ENCODE measurements at places on chromosomes 16 and 17.
A peak's percentile ranks its signal among the peaks of the same experiment; 100 is the strongest.

DNA sequence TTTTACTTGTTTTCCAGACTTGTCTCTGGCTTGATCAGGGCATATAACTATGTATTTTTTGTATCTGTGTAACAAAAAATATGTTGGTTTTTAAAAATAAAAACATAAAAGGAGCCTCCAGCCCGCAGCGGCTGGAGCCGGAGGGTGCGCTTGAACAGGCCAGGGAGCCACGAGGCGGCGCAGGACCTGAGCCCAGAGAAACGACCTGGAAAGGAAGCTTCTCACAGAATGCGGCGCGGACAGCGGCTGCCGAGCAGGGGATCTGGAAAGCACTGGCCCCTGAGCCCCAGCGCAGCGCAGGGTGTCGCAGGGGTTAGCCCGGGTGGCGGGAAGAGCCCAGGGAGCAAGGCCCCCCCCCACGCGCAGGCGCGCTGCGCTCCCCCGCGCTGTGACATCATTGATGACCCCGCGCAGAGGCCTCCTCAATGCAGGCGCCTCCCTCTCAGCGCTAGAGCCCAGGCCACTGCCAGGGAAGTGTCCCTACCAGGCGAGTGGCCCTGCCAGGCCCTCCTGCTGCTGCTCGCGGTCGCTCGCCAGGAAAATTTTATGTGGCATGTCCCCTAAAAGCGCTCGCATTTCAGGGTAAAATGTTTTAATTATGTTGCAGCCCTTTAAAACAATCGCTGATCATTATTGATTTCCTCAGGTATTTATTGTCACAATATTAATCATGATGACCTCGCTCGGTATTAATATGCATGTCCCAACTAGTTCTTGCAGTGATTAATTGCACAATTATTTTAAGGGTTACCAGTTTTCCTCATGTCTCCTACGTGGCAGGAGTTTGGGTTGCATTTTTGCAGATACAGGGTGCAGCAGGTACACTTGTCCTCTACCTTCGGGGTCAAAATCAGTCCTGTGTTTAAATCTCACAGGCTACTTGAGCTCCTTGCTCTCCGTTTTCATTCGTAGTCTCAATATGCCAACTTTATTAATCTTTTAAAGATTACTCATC lies 134.2 kb downstream of the USP22 start:
- peak overlapping the region; percentile 73 for H3K4me3 ChIP-seq
- no peaks in the 10 kb centered on the region for H3K36me3 ChIP-seq
- H3K27ac ChIP-seq = peak overlapping the region; percentile 51
- peaks cover 11% of the 10 kb centered on the region for H3K4me1 ChIP-seq
- no peaks in the 10 kb centered on the region for H3K27me3 ChIP-seq

DNA sequence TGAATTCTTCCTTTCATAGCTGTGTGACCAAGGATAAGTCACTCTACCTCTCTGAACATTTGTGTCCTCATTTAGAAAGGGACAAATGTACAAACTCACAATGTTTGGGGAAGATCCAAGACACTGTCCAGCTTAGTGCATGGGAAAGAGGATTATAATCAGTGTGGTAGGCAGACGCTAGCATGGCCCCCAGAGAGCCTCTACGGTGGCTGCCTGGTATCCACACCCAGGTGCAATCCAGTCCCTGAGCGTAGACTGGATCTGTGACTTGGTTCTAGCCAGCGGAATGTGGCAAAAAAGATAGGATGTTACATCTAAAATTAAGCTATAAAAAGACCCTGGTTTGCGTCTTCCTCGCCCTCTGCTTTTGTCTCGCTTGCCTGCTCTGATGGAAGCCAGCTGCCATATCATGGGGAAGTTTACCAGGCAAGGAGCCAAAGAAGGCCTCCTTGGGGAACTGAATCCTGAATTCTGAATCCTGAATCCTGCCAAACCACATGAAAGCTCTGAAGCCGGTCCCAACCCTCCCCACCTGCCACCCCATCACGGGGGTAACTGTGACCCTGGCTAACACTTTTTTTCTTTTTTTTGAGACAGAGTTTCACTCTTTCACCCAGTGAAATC lies 51.7 kb downstream of the PLXDC1 start:
- H3K27me3 ChIP-seq = peaks cover 15% of the 10 kb centered on the region
- DNase-seq = no peak

DNA sequence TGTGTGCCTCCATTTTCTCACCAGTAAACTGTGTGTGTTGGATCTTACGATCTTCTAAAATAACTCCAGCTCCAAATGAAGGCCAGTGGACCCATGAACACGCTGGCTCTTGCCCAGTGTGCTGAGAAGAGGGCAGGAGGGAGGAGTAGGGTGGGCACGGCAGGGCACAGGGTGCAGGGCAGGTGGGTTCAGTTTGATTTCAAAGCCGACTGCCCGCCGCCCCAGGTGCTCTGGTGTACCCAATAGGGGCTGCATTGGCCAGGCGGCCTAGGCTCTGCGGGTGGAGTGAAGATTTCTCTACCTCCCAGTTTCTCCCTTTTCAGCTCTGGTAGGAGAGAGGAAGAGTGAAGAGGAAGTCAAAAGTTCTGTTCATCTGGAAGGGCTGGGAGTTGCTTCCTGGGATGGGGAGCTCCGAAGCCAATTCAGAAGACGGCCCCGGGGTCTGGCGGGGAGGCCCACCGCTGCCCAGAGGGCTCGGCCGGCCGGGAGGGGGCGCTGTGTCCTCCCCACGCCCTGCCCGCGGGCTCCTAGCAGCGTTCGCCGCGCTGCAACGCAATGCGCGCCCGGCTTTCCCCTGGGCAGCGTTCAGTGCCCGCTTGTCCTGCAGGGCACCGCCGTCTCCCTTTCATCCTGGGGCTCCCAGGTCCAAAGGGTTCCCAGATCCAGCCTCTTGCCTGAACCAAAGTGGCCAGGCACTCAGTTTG lies 1.1 kb upstream of the CRHR1 start:
- no peaks in the 10 kb centered on the region for H3K4me1 ChIP-seq
- H3K4me3 ChIP-seq = peak overlapping the region; percentile 35
- no peak overlapping the region for H3K27ac ChIP-seq
- DNase-seq = no peak
- no peaks in the 10 kb centered on the region for H3K36me3 ChIP-seq

- no peak overlapping the region for H3K4me3 ChIP-seq
- peaks cover 17% of the 10 kb centered on the region for H3K4me1 ChIP-seq
- DNase-seq = no peak
- H3K27me3 ChIP-seq = no peaks in the 10 kb centered on the region
- peaks cover 79% of the 10 kb centered on the region for H3K36me3 ChIP-seq
These were observed 81.0 kb downstream of the USP31 start for GRCh38 chr16:23068079-23068736.

- H3K36me3 ChIP-seq = peaks cover 8% of the 10 kb centered on the region
- H3K4me1 ChIP-seq = peaks cover 36% of the 10 kb centered on the region
- H3K27me3 ChIP-seq = peaks cover 12% of the 10 kb centered on the region
- peak overlapping the region; percentile 63 for H3K4me3 ChIP-seq
- H3K27ac ChIP-seq = no peak overlapping the region
- peak; percentile 51 for DNase-seq
These were observed 3.5 kb downstream of the C17orf100 start for GRCh38 chr17:6654841-6655731.

DNA sequence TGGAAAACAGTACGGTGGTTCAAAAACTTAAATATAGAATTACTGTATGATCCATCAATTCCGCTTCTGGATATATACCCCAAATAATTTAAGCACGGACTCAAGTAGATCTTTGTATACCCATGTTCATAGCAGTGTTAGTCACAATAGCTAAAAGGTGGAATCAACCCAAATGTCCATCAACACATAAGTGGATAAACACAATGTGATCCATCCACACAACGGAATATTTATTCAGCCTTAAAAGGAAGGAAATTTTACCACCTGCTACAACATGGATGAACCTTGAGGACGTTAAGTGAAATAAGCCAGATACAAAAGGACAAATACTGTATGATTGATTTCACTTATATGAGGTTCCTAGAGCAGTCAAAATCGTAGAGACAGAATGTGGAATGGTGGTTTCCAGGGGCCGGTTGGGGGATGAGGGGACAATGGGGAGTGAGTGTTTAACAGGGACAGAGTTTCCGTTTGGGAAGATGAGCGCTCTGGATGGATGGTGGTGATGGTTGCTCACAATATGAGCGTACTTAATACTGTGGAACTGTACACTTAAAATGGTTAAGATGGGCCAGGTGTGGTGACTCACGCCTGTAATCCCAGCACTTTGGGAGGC lies 5.4 kb upstream of the RNF222 start:
- H3K4me3 ChIP-seq = no peak overlapping the region
- DNase-seq = no peak
- H3K27me3 ChIP-seq = peaks cover 13% of the 10 kb centered on the region
- peaks cover under 1% of the 10 kb centered on the region for H3K4me1 ChIP-seq
- no peak overlapping the region for H3K27ac ChIP-seq

DNA sequence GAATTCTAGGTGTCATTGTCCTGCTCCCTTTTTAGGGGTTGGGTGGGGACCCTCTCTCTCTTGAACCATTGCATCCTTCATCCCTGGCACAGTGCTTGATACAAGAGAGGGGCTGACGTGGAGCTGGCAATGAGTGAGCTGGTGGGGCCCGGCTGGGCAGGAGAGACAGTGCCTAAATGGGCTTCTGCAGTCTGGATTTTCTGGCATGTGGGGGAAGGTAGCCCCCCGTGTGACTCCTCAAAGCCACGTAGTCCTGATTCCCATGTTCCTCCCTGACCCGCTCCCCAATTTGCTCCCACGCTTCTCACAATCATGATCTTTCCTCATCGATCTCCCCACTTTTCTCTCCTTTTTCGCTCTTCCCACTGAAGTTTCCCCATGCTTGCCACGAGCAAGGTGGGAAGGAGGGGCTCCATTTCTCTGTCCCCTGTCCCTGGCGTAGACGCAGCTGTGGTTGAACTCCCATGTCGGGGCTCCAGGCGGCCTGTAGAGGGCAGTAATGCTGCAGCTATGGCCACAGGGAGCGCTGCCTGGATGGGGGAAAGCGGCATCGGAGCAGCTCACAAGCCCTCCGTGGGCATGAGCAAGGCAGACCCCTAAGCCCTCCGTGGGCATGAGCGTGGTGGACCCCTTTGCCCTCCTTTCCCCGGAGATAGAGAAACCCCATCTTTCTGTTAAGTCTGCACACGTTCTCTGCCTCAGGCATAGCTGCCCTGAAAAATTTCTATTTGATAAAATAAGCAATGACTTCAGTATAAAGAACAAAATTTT lies 47.5 kb downstream of the HAPSTR1 start:
- no peaks in the 10 kb centered on the region for H3K36me3 ChIP-seq
- DNase-seq = peak; percentile 65
- no peak overlapping the region for H3K27ac ChIP-seq
- peaks cover 11% of the 10 kb centered on the region for H3K4me1 ChIP-seq
- H3K4me3 ChIP-seq = no peak overlapping the region
- peaks cover 14% of the 10 kb centered on the region for H3K27me3 ChIP-seq

- DNase-seq = peak; percentile 53
- peaks cover 25% of the 10 kb centered on the region for H3K4me1 ChIP-seq
- H3K4me3 ChIP-seq = peak overlapping the region; percentile 92
- no peaks in the 10 kb centered on the region for H3K27me3 ChIP-seq
- peaks cover 61% of the 10 kb centered on the region for H3K36me3 ChIP-seq
- H3K27ac ChIP-seq = peak overlapping the region; percentile 66
These were observed 3.2 kb downstream of the ACTG1 start for GRCh38 chr17:81509207-81509971.

- H3K36me3 ChIP-seq = peaks cover 21% of the 10 kb centered on the region
- no peak for DNase-seq
- peaks cover 7% of the 10 kb centered on the region for H3K4me1 ChIP-seq
- H3K4me3 ChIP-seq = no peak overlapping the region
These were observed 13.8 kb upstream of the WFIKKN1 start for GRCh38 chr16:616733-617586.

DNA sequence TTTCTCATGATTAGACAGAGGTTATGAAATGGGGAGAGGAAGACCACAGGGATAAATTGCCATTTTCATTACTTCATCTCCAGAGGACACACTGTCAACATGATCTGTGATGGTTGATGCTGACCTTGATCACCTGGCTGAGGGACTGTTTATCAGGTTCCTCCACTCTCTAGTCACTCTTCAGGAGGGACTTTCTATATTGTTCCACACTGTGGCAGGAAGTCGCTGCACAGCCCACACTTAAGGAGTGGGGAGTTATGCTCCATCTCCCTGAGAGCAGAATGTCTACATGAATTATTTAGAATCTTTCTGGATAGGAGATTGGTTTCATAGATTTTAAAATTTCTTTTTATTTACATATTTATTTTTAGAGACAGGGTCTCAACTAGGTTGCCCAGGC lies 46.7 kb downstream of the CYB5B start:
- no peaks in the 10 kb centered on the region for H3K27me3 ChIP-seq
- peaks cover under 1% of the 10 kb centered on the region for H3K4me1 ChIP-seq

- peak; percentile 39 for DNase-seq
- peaks cover 28% of the 10 kb centered on the region for H3K4me1 ChIP-seq
- no peaks in the 10 kb centered on the region for H3K27me3 ChIP-seq
- no peak overlapping the region for H3K4me3 ChIP-seq
- H3K36me3 ChIP-seq = no peaks in the 10 kb centered on the region
These were observed 26.9 kb downstream of the USP43 start for GRCh38 chr17:9672266-9672665.

DNA sequence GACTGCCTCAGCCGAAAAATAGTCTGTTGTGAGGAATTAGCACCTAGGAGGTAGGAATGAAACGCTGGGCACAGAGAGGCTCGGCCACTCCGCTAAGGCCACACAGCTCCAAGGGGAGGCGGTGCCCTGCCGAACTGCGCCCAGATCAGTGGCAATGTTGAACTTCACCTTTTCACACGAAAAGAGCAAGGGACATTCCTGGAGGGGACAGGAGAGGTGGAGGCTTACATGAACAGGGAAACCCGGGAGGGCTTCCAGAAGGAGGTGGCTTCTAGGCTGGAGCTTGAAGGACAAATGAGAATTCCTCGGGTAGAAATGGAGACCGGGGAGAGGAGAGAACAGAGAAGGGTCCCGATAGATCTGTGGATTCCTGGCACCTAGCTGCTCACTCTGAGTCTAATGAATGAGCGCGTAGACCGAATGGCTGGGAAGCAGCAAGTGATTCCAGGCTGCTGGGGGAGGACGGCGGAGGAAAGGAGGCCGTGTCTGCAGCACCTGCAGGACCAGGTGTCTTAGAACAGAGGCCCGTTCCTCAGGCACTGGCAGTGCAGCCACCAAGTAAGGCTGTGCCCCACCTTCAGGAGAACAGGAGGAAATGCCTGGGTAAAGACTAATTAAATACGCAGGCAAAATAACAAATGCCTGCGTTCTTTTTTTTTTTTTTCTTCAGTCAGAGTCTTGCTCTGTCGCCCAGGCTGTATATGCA lies 722 bp upstream of the SLC38A10 start:
- H3K4me1 ChIP-seq = peaks cover 18% of the 10 kb centered on the region
- peaks cover 8% of the 10 kb centered on the region for H3K27me3 ChIP-seq
- peak overlapping the region; percentile 93 for H3K27ac ChIP-seq
- peak overlapping the region; percentile 84 for H3K4me3 ChIP-seq
- peaks cover 9% of the 10 kb centered on the region for H3K36me3 ChIP-seq

GRCh38 chr16:87681981-87682570 lies 79.8 kb downstream of the JPH3 start:
- H3K4me3 ChIP-seq = no peak overlapping the region
- H3K27me3 ChIP-seq = peaks cover 24% of the 10 kb centered on the region
- no peaks in the 10 kb centered on the region for H3K36me3 ChIP-seq
- no peak overlapping the region for H3K27ac ChIP-seq

Data from MCF 10A (cell line).